ENCODE measurements at places on chromosomes 16 and 17. TPM values are rescaled to one million over a fixed set of nuclear protein-coding genes. Genes with fewer than 3 reads are reported as not detected.

Gene TSPAN10
- not detected for total RNA-seq

Gene TBC1D3I
- total RNA-seq, result 0.57 TPM

Gene ELMO3
- 0.76 TPM for total RNA-seq

Gene ZNF213
- 5.6 TPM for total RNA-seq

Gene SLC16A5
- total RNA-seq, result 23.8 TPM

Gene SLC47A1
- 3.2 TPM for total RNA-seq

Gene NEUROD2
- not detected for total RNA-seq

Gene CRHR1
- total RNA-seq, result not detected

Gene GFOD2
- total RNA-seq, result 53.9 TPM

Gene TBX4
- total RNA-seq, result not detected

Gene TMEM92
- under 0.01 TPM for total RNA-seq

Gene KCNH4
- under 0.01 TPM for total RNA-seq

Gene GLP2R
- not detected for total RNA-seq

Gene TEX19
- total RNA-seq, result under 0.01 TPM

Gene ALOX15
- not detected for total RNA-seq

Gene TBC1D10B
- total RNA-seq, result 45.6 TPM

Gene SDR42E2
- not detected for total RNA-seq

Gene MFAP4
- total RNA-seq, result not detected

Gene KRT33B
- not detected for total RNA-seq
